ENCODE measurements at places on chromosomes 3 and 15.
A peak's percentile ranks its signal among the peaks of the same experiment; 100 is the strongest.

GRCh38 chr15:98799461-98800390 is 151.4 kb downstream of the IGF1R start:
- no peak for DNase-seq

- peak; percentile 32 for DNase-seq
Observed at GRCh38 chr3:65170390-65171042, 482.7 kb upstream of the ADAMTS9 start.

- peak; percentile 19 for DNase-seq
Observed at GRCh38 chr3:46143951-46144473, 64.1 kb downstream of the CCR1 start.

GRCh38 chr3:146161663-146162002 is 649 bp upstream of the PLOD2 start:
- DNase-seq: no peak
